ENCODE measurements at places on chromosomes 12 and 14.
A peak's percentile ranks its signal among the peaks of the same experiment; 100 is the strongest.

- no peak for DNase-seq
These were observed 96.1 kb upstream of the DACT1 start for GRCh38 chr14:58541633-58542022.

DNA sequence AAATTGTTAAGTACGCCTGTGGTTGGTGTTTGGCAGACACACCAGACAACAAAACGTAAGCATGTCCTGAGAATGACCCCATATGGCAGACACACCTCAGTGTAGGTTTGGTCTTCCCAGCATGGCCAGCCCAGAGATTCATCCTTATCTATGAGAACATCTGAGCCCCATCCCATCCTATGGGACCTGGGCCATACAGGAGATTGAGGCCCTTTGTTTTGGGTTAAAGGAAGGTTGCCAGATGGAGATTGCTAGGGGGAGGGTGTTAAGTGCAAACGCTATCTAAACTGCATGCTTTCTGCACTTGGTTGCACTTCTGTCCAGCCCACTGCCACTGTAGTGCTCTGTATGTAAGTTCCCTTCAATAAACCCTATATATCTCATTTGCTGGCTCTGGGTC is 4.1 kb upstream of the PCNX4 start:
- DNase-seq: no peak

DNA sequence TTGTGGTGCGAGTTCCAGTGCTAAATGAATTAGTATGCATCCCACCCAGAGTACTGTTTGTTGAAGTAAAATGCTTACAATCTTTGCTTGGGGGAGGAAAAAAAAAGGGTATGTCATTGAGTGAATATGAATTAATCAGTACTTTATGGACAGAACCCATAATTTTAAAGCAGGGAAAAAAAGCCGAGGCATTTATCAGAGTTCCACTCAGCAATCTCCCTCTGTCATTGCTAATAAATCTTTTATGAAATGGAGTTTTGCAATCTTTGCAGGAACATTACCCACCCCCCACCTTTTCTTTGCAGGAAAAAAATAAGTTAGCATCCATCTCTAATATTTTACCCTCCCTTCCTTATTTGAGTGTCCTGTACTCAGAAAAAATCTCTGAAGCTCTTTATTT is 127.9 kb upstream of the TMPO start:
- no peak for DNase-seq

DNA sequence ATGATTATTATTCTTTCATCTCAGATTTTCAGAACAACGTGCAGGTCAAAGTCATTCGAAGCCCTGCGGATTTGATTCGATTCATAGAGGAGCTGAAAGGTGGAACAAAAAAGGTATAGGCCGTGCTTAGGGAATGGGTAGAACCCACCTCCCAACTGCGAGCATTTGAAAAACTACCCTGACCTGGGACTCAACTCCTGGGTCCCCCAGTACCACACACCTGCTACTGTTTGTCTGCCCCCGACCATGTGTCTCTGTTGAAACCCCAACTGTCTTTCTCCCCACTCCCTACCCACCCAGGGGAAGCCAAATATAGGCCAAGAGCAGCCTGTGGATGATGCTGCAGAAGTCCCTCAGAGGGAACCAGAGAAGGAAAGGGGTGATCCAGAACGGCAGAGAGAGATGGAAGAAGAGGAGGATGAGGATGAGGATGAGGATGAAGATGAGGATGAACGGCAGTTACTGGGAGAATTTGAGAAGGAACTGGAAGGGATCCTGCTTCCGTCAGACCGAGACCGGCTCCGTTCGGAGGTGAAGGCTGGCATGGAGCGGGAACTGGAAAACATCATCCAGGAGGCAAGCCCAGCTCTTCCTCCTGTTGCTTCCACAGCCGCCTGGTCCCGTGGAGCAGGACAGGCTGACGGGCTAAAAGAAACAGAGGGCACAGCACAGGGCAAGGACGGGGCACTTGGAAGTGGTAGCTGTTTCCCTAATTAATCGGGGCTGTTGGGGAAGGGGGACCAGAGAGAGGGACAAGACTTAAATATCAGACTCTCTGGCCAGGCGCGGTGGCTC is 20.5 kb downstream of the AGAP2 start:
- DNase-seq: no peak

GRCh38 chr12:41724216-41724615 is 420.5 kb downstream of the GXYLT1 start:
- DNase-seq: no peak

DNA sequence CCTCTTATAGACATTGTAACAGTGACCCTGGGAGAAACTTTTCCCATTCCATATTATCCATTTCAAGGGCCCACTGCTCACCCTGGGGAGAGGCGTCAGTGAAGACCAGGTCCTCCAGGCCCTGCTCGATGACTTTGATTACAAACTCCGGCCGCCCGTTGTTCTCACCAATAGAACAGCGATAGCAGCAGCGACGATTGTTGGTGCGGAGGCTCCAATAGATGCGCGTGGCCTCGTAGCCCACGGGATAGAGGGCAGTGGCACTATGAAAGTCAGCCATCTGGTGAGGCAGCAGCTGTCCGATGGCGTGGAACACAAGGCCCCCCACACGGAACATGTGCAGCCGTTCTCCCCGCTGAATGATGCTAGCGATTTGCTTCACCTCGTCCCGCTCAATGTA is 7.5 kb upstream of the PRKAG1 start:
- DNase-seq: no peak

- DNase-seq: no peak
These were observed 345.0 kb upstream of the SFSWAP start for GRCh38 chr12:131365821-131366260.

- DNase-seq: no peak
These were observed 2.6 kb downstream of the PDE6H start for GRCh38 chr12:14975457-14975856.

- DNase-seq: peak; percentile 38
These were observed 7.3 kb downstream of the GIT2 start for GRCh38 chr12:109988903-109989302.

DNA sequence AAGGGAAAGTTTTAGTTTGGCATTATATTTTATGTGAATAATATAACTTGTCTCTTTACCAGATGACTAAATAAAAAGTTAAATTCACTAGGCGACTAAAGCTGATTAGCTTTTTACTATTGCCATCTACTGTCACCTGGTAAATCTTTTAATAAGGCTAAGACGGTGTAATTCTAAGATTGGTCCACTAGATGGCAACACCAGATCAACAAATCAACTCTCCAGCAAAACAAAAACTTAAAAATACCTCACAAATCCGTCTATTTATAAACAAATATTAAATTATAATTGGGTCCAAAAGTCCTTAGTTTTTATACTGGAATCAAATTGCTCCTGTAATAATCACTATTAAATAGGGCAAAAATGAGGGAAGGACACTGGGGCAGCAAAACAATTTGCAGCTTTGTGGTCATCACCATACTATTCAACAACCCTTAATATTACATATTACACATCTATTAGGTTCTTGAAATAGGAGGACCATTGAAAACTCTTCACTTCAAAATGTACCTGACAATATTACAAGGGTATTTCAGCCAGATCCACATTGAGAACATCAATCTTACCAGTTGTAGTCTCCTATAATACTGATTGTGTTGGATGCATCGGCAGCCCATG is 47.9 kb downstream of the GALC start:
- peak; percentile 69 for DNase-seq

- peak; percentile 15 for DNase-seq
These were observed 276.3 kb upstream of the FAR2 start for GRCh38 chr12:28872654-28873268.
